Stimulated activated CD8-positive, alpha-beta memory T cell treated with anti-CD3 and anti-CD28 coated beads, Interleukin-4, amount 100 ng/mL, for 4 hours (primary cell): ENCODE measurements at places on chromosomes 4 and X.

- no peak for DNase-seq
Observed at GRCh38 chr4:185358514-185358913, 37.2 kb downstream of the LRP2BP start.

DNA sequence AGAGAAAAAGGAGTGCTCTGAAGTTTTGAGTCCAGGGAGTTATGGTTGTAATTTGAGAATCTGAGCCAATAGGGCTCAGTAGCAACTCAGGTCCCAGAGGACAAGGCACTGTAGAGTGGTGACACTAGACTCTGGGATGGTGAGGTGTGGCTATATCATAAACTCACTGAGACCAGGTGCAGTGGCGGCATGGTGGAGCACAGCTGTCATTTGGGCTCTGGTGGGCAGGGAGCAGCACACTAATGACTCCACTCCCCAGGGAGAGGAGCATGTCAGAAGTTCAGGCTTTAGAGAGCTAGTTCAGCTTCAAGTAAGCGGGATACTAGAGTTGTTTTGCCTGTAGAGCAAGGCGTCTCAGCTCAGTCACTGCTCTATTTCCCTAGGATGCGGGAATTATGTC, 165.4 kb upstream of the USP38 start:
- no peak for DNase-seq

GRCh38 chr4:65202165-65202852, 468.0 kb downstream of the EPHA5 start:
- DNase-seq: no peak

DNA sequence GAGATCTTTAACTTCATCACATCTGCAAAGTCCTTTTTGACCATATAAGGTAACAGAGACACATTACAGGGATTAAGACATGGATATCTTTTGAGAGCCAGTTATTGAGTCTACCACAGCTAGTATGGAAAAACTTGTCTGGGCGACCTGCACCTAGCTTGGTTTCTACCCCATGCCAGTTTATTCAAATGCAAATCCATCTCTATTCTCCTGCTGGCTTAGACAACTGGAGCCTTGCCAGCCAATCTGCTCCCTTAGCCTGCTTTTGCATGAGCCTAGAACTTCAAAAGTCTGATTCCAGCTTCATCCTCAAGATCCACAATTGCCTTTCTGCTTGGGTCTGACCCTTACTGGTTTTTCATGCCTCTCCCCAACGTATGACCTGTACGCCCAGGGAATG, 212.0 kb upstream of the AFF2 start:
- DNase-seq: no peak

- DNase-seq: no peak
Observed at GRCh38 chr4:75514949-75515612, 808 bp downstream of the THAP6 start.

- no peak for DNase-seq
Observed at GRCh38 chr4:158856852-158857251, 88.0 kb downstream of the FNIP2 start.

DNA sequence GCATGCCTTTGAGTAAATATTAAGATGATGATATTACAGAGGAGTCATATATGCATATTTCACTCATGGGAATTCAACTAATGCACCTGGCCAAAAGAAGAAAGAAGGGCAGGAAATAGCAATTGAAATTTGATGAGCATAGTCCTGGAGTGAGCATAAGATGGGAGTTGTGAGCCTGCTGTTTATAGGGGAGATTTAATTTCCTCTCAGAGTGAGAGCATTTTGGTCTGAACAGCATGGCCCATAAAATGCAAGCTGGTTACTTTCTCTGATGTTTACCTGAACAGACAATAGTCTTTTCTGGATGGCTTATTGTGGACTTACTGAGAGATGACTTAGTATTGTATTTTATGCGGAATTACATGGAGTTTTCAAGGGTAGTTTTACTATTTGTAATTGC, 53.6 kb downstream of the FHIP1A start:
- DNase-seq: no peak

DNA sequence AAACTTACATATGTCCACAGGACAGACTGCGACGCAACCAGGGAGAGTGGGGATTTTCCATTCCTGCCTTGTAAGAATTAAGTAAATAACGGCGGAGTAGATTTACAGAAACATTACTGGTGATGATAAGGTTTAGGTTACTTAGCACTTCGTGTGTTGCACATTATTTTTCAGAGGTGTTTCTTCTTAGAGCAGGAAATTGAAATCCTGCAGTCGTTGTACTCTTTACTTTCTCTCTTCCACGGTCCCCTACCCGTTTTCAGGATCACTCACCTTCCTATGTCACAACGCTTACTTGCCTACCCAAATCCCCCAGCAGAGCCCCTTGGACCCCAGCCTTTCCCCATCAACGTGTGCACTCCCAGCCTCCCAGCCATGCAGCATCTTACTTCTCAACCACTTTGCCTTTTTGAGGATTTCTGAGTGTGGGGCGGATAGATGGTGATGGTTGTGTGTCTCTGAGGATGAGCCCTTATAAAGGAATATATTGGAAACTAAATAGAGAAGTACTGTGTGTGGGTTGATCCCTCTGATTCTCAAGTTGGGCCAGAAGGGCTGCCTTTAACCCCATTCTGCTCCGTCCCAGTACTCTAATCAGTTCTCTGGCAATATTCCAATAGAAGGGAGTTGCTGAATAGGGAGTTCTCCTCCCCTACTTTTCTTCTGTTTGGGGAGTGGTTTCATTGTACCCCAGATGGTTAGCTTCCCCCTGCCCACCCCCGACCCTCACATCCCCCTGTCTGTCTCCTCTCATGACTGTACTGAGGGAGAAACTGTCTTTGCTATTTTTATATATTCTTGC, 1.6 kb downstream of the MID2 start:
- no peak for DNase-seq

DNA sequence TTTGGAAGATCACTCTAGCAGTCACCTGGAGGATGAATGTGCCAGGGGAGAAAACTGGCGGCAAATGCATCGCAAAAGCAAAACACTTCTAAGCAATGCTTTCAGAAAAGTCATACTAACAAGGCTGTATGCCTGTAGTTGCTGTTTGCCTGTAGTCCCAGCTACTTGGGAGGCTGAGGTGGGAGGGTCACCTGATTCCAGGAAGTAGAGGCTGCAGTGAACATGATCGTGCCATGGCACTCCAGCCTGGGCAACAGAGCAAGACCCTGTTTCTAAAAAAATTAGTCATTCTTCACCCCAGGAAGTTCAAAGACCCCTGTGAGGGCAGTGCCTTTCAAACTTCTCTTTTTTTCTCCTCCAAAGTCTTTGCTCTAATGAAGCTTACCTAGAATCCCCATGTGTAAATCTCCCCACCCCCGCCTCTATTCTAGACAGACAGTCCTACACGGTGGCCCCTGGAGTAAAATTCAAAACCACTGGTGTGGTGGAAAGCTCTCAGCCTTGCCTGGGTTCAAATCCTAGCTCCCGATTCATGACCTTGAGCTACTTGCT, 5.5 kb downstream of the SOWAHD start:
- no peak for DNase-seq

DNA sequence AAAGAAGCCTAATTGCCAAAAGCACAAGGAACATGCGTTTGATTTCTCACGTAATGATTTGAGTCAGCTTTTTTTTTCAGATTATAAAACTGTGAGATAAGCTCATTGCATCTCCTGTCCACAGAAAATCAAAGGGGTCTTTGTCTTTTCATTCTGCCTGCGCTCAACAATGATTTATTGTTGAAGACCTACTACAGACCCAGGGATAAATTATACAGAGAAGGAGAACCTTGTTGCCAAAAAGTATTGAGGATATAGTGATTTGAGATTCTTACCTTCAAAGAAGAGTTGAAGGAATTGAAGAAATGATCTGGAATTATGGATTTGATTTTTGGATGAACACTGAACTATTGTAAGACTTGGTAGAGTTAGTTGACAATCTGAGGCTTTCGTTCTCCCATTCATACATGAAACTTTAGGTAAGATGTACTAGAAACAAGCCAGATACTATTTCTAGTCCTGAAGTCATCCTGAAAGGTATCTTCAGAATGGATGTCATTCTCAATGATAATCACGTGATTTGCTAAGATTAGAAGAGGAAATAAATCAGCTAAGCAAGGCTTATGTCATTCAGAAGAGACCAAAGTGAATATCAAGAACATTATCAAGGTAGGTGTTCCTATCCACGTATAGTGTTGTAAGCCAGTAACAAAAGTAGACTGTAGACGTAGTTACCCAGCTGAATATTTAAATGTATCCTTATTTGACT, 71.1 kb upstream of the SCOC start:
- no peak for DNase-seq

GRCh38 chrX:104255465-104255864, 732 bp upstream of the ESX1 start:
- no peak for DNase-seq

- DNase-seq: no peak
Observed at GRCh38 chrX:137227151-137227550, 193.4 kb upstream of the GPR101 start.

DNA sequence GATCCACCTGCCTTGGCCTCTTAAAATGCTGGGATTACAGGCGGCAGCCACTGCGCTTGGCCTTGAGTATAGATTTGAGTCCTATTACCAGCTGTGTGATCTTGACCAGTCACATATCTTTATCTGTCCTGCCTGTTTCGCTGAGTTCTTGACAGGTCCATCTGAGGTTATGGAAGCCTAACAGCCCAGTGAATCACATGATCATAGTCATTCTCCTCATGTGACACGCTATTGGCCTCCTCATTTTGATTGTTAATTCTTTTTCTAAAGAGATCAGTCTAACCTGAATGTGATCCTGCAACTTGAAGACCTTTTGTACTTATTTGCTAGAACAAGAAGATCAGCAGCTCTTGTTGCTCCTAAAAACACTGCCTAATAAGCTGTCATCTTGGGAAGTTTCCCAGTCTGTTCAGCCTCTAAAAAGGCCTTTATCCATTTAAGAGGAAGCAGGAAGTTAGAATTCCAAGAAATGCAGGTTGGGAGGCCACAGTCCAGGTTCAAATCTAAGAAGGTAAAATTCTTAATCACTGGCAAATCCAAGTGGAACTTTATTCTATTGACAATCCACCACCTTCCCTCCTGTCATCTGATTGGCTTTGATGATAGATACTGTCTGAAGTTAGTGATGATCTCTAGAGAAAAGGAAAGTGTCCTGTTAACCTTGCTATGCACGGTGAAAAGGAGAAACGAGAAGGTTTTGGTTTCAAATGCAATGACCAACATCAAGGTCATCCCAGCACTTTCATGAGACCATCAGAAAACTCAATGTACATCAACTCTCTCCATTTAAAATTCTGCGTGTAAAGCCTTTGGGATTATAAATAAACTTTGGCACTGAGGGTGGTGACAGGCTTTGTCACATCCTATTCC, 86.9 kb downstream of the CHRNA9 start:
- no peak for DNase-seq

GRCh38 chr4:138438608-138439007, 196.5 kb upstream of the SLC7A11 start:
- DNase-seq: no peak
